ENCODE measurements at places on chromosomes 16 and 17. TPM values are rescaled to one million over a fixed set of nuclear protein-coding genes. Genes with fewer than 3 reads are reported as not detected.

- no peak overlapping the region for H3K4me3 ChIP-seq
- H3K4me1 ChIP-seq, result peaks cover 13% of the 10 kb centered on the region
- H3K27ac ChIP-seq, result peak overlapping the region; percentile 39
- DNase-seq, result peak; percentile 63
These were observed 105.2 kb downstream of the RPTOR start for GRCh38 chr17:80649672-80650330.

DNA sequence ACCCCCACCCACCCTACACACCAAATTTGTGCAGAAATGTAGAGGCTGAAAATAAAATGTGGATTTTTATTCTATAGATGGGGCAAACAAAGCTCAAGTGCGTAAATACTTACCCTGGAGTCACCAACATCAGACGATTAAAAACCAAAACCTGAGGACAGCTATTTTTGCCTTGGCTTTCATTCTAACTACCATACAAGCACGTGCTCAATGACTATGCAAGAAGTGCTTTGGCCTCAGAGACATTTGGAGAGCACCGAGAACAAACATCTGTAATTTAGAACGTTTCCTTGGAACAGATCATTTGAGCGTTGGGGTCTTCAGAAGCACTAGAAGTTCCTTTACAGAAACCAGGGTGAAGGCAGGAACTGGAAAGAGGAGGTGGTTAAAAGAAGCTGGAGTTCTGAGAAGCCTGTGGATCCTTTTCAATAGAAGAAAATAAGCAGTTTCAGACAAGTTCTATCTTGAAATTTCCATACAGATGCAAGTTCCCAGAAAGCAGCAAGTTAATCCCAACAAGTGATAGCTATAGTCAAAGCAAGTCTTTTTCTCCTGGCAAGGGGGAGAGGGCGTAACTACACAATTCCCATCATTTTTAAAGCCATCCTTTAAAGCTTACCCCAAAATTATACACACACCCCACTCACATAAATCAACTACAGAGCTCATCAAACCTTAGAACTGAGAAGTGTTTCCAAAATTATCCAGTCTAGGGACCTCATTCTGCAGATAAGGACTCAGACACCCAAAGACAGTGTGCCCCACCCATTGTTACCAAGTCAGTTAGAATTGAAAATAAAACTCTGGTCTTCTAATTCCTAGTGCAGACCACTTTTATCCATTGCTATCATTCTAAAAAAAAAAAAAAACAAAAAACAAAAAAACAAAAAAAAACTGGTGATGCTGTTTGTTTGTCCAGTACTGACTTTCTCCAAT, 29.6 kb upstream of the CDRT4 start:
- H3K4me1 ChIP-seq, result no peaks in the 10 kb centered on the region
- no peak overlapping the region for H3K27ac ChIP-seq
- no peaks in the 10 kb centered on the region for H3K27me3 ChIP-seq
- no peaks in the 10 kb centered on the region for H3K36me3 ChIP-seq
- H3K4me3 ChIP-seq, result no peak overlapping the region
- DNase-seq, result no peak

GRCh38 chr17:61354895-61355874, 44.5 kb upstream of the TBX2 start:
- no peak overlapping the region for H3K27ac ChIP-seq
- no peak for DNase-seq
- no peaks in the 10 kb centered on the region for H3K36me3 ChIP-seq

- no peak for DNase-seq
- H3K27ac ChIP-seq, result peak overlapping the region; percentile 19
- no peaks in the 10 kb centered on the region for H3K36me3 ChIP-seq
- H3K4me3 ChIP-seq, result no peak overlapping the region
- peaks cover 42% of the 10 kb centered on the region for H3K4me1 ChIP-seq
These were observed 12.4 kb upstream of the SPOP start for GRCh38 chr17:49690256-49690655.

- peak overlapping the region; percentile 87 for H3K4me3 ChIP-seq
- peak overlapping the region; percentile 79 for H3K27ac ChIP-seq
- no peaks in the 10 kb centered on the region for H3K27me3 ChIP-seq
- DNase-seq, result peak; percentile 46
These were observed 558 bp upstream of the CHMP6 start for GRCh38 chr17:80990921-80991644.

- no peak overlapping the region for H3K4me3 ChIP-seq
- DNase-seq, result no peak
- H3K27ac ChIP-seq, result no peak overlapping the region
- no peaks in the 10 kb centered on the region for H3K36me3 ChIP-seq
These were observed 181.9 kb upstream of the KIF2B start for GRCh38 chr17:53640808-53641207.

The MYH8 gene
- not detected for total RNA-seq
